ENCODE measurements at places on chromosomes 4 and X.

GRCh38 chrX:70176938-70177533 is at the start of gene DGAT2L6:
TSS of gene DGAT2L6 (plus strand) at chrX:70177483. CDS start at chrX:70177583, 100 bp downstream.
- no peak for DNase-seq

- no peak for DNase-seq
Observed at GRCh38 chr4:174707051-174707676, 121.9 kb downstream of the GLRA3 start.

GRCh38 chrX:37759878-37760418 is 19.9 kb upstream of the CYBB start:
- DNase-seq = no peak

- DNase-seq = no peak
Observed at GRCh38 chrX:77014377-77015372, 432.5 kb upstream of the FGF16 start.

- no peak for DNase-seq
Observed at GRCh38 chr4:187193141-187193540, 469.5 kb upstream of the FAT1 start.

DNA sequence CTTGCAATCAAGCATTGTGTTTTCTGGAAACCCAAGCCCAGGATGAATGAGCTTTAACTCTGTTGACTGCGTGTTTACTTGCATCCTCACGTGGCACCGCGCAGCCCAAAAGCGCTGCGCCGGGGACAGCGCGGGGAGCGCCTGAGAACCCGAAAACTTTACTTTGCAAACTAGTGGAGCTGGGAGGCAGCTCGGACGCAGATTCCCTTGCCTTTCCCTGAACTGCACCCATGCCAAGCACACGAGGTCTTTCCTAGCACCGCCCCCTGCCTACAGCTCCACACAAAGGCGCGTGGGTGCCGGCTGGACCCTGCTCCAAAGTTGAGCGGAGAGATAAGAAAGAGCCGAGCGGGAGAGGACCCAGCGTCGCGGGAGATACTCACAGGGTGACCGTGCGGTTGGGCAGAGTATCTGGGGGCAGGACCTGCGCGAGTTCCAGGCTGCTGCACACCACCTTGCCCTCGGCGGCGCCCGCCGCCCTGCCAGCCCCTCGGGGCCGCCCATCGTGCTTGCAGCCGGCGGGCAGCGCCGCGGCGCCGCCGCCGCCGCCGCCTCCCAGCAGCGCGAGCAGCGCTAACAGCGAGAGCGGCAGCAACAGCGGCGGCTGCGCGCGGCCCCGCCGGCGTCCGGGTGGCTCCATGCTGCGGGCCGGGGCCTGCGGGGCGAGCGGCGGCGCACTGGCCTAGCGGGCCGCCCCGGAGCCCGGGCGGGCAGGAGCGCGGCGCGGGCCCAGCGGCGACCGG is 550 bp downstream of the ADGRA3 start:
- no peak for DNase-seq

DNA sequence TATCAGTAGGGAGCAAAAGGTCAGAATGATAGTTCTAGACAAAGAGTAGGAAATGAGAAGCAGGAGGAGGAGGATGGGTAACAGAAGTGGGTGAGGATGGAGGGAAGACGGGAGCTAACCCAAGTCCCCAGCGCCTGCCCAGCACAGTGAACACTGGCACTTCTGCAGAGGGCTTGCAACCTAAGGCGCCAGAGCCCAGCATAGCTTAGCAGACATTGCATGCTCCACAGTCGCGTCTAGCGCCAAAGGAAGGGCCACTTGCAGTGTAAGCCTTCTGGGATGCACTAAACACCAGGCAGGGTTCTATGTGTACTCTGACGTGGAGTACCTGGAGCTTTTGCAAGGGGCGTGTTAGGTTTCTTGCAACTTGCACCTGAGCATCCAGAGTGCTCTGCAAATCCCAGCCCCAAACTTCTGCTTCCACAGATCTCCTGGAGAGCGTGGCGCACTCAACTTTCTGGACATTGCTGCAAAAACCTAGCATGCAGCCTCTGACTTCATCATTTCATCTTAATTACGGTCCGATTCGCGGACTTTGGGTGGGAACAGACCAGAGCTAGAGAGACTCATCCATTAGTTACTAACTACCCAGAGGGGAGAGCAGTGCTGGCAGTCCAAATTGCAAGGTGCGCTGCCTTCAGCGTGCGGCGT is 46.5 kb upstream of the NKAP start:
- no peak for DNase-seq

DNA sequence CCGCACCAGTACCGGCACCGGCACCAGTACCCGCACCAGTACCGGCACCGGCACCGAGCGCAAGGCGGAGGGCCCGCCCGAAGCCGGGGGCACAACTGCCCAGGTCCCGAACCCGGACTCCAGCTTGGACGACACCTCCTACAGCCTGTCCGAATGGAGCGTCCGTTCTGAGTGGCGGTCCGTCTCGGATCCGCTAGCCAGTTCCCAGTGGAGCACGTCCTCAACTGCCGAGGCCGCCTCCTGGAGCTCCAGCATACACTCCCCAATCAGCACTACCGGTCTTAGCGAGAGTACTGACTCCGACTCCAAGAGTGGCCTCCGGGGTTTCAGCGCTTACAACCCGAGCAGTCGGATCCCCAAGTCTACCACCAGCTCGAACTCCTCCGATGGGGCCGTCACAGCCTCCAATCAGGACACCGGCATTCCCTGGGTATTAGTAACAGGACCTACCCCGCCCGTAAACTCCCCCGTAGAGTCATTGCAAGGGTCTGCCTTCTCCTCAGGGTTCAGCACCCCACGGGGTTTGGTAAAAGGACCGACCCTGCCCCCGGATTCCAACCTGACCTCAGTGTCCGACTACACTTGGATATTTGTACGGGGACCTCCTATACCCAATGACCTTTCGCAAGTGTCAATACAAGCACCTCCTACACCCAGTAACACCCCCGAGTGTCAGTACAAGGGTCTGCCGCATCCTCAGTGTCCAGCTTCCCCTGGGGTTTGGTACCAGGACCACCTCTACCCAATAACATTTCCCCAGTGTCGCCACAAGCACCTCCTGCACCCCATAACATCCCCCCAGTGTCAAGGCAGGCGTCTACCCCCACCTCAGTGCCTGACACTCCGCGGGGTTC is 721 bp upstream of the MAOA start:
- DNase-seq = no peak

- DNase-seq = no peak
Observed at GRCh38 chr4:1813915-1814314, 20.8 kb downstream of the FGFR3 start.

DNA sequence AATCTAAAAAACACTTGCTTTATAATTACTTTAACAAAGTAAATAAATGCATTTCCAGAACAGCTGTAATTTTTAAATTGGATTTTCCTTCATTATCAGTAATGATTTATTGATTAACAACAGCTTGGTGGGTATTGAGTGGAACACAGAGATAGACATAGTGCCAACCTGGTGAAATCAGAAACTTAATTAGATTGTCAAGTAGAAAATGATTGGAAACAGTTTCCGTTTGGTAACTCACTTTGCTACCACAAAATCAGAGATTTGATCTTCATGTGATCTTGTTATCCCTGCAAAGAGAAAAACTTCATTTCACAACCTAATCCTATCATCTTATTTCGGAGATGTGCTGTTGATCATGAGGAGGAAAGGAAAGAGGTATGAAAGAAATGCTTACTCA is 70.8 kb downstream of the CAPN6 start:
- no peak for DNase-seq

GRCh38 chr4:122958505-122958904 is 36.1 kb upstream of the NUDT6 start:
- DNase-seq = no peak

- DNase-seq = no peak
Observed at GRCh38 chr4:142406917-142407501, 439.1 kb downstream of the INPP4B start.

GRCh38 chrX:136953867-136954787 is 73.6 kb upstream of the RBMX start:
- no peak for DNase-seq

GRCh38 chrX:140765043-140765784 is 55.7 kb downstream of the LINC00632 start:
- no peak for DNase-seq

DNA sequence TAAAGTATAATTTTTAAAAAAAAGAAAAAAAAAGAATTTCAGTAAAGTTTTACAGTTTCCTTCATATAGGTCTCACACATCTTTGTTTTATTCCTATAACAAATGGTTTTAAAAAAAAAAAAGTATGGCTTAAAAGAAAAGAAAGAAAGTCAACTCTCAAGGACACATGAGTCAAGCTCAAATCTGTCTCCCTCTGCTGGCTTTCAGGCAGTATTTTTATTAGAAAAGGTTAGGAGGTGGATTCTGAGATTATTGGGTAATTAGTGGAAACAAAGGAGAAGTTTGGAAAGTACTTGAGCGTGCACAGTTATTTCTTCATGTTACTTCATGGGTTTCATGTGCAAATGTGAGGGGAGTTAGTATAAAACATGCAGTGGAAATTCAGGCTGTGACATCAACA is 36.6 kb upstream of the BTC start:
- no peak for DNase-seq

DNA sequence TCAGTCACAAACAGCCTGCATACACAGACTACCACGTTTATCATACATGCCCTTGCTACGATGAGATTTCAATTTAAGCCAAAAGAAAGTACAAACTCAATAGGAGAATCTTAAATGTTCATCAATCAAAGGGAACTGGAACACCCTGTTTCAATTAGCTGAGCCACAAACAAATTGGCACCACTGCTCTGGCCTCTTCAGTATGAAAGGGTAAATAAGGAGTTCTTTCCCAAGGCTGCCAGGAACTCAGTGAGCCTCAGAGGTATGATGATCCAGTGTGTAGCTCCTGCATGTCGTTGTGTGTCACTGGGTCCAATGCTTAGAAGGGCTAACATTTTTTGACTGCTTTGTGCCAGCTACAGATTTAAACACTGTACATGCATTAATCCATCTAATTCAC is 5.4 kb downstream of the RNF150 start:
- no peak for DNase-seq

DNA sequence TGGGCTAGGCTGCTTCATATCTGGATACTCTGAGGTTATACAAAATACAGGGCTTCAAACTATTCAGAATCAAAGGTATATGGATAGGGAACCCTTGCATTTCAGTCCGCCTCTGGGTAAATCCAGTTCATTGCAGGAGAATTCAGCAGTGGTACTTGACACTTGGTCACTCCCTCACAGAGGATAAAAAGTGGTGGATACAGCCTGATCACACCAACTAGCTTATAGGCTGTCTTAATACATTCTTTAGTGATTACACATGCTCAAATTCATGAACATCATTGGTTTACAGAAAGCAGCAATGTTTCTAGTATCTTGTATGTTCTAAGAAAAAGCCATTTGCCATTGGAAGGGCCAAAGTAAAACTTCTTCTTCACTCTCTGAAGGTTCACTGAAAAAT is 104.8 kb upstream of the PDE5A start:
- no peak for DNase-seq

- no peak for DNase-seq
Observed at GRCh38 chrX:30787012-30787411, 102.0 kb downstream of the TAB3 start.

DNA sequence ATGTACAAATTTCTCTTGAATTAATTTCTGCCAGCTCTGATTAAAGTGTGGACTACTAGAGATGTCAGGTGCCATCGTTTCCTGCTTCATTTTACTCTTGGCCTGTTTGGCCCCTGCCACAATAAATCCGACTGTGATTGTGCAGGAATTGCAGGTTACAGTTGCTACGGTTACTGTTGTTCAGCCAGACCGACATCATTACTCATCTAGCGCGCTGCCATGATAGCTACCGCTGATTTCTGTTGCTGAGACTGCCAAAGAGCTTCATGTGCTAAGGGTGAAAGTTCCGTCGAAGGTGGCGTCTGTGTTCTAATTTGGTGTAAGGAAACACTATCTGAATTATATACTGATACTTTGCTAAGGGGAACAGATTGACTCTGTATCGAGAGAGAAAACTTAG is 22.1 kb downstream of the SLIT2 start:
- DNase-seq = no peak

GRCh38 chr4:119271361-119272085 is 50.4 kb downstream of the FABP2 start:
- no peak for DNase-seq

GRCh38 chr4:25117274-25117673 is 43.0 kb downstream of the SEPSECS start:
- no peak for DNase-seq

- DNase-seq = no peak
Observed at GRCh38 chr4:175767150-175767549, 44.9 kb downstream of the GPM6A start.

DNA sequence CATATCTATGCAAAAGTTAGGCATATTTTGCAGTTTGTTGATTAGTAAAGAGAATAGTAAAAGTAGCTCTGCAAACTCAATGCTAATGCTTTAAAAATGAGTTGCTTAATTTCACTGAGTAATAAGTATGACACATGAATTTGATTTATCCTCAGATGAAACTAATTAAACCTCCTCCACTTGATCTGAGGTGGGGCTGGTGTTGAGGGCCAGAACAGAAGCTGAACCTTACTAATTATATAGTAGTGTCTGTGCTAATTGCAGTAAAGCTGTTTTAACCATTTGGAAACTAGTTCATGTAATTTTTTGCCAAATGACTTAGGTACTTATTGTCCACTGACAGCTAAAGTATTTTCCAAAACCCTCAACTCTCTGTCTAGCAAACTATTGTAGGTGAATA is 7.7 kb upstream of the PGAM4 start:
- no peak for DNase-seq

DNA sequence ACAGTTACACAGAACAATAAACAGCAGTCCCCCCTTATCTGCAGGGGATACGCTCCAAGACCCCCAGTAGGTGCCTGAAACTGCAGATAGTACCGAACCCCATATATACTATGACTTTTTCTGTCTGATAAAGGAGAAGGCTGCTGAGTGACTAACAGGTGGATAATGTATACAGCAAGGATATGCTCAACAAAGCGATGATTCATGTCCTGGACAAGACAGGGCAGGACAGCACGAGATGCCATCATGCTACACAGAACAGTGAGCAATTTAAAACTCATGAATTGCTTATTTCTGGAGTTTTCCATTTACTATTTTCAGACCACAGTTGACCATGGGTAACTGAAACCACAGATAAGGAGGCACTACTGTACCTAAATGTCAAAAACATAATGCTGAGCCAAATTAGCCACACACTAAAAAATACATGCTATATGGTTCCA is 76.1 kb downstream of the MANBA start:
- no peak for DNase-seq

DNA sequence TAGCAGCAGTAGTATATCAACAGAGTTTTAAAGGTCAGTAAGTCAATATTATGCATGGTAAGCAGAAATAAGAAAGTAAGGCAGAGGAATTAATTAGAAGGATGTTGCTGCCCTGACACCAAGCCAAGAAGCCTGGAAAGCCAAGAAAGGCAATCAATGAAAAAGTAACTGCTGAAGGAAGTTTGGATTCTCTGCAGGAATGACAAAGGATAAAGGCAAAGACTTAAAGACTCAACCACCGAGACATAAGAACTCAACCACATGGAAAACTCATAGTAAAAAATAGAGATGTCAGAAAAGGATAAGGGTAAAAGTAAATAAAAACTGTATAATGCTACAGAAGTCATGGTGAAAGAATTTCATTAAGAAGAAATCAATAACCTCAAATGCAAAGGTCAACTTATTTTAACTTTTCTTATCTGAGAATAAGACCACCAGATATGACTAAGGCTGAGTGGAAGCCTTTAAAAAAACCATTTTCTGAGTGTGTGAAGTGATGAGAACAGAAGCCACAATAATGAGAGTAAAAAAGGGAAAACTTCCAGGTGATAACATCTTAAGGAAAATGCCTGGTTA is 55.2 kb downstream of the NEK1 start:
- DNase-seq = peak; percentile 18

Measured in glomerular endothelial cell (primary cell).